ENCODE measurements at places on chromosomes 16 and 17. TPM values are rescaled to one million over a fixed set of nuclear protein-coding genes. Genes with fewer than 3 reads are reported as not detected.

DNA sequence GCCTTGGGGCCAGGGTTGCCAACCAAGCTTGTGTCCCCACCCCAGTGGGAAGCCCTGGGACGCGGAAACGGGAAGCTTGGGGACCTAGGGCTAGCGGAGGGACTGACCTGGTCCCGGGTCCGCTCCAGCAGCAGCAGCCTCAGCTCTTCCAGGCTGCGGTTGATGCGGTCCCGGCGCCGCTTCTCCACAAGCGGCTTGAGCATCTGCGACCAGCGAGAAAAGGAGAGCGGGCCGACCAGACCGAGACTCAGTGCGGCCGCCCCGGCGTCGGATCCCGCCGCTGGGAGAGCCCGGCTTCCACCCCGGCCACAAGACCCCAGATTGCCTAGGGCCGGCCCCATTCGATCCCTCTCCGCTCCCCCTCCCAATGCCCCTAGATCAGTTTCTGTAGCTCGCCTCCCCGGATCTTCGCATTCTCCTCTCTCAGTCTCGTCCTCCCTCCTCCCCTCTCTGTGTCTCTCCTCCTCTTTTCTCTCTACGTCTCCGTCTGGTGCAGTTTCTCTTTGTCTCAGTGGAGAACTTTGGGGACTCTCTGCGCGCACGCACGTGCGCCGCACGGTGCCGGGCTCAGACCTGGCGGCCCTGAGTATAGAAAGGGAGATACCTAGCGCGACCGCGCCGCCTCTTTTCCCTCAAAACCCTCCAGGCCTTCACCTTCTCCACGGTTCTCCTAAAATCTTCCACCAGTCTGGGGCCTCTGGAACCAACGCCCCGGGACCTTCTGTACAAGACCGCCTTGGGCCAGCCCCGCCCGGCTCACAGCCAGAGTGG is 797 bp downstream of the HES7 start:
- DNase-seq, result no peak

Gene MMP25
- total RNA-seq, result not detected

GRCh38 chr17:10899281-10899680 is 61.4 kb upstream of the PIRT start:
- DNase-seq, result no peak

DNA sequence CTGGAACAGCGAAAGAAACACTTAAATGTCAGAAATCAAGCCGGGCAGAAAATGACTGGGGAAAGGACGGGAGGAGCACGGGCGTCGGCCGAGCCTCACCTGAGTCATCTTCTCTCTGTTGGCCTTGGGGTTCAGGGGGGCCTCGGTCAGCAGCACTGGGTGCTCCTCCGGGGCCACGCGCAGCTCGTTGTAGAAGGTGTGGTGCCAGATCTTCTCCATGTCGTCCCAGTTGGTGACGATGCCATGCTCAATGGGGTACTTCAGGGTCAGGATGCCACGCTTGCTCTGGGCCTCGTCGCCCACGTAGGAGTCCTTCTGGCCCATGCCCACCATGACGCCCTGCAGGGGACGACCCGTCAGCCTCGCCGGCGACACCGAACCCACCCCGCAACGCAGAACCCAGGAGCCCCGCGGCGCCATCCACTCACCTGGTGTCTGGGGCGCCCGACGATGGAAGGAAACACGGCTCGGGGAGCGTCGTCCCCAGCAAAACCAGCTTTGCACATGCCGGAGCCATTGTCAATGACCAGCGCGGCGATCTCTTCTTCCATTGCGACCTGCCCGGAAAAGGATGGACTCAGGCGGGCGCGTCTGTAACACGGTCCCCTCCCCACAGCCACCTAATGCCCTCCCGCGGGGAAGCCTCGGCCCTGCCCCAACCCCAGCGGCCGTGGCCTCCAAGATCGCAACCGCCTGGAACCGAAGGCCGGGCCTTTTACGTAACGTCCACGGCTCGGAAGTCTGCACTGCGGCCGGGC is 616 bp downstream of the ACTG1 start:
- DNase-seq, result peak; percentile 91

DNA sequence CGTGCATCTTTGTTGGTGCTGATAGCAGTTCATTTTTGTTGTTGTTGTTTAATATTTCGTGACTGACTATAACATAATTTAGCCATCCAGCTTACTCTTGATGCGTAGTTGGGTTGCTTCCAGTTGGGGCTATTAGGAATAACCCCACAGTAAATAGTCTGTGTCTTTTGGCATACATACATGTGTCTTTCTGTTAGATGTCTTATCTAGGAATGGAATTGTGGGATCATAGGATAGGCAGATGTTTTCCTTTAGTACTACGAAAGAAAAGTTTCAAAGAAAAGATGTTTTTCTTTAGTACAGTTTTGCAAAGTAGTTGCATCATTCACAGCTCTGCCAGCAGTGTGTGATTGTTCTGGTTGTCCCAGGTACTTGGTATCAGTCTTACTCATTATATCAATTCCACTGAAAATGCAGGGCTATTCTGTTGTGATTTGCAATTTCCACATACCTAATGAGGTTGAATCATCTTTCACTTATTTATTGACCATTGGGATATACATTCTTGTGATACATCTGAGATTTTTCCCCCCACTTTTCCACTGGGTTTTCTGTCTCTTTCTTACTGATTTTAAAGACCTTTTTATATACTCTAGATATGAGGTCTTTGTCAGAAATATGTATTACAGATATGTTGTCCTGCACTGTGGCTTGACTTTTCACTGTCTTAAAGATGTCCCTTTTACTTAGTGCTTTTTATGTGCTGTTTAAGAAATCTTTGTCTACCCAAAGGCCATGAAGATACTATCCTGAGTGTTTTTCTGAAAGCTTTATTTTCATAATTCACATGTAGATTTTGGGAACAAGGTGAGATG is 173.3 kb downstream of the MRTFB start:
- no peak for DNase-seq

GRCh38 chr17:11645426-11645825 is 47.2 kb downstream of the DNAH9 start:
- DNase-seq, result no peak

DNA sequence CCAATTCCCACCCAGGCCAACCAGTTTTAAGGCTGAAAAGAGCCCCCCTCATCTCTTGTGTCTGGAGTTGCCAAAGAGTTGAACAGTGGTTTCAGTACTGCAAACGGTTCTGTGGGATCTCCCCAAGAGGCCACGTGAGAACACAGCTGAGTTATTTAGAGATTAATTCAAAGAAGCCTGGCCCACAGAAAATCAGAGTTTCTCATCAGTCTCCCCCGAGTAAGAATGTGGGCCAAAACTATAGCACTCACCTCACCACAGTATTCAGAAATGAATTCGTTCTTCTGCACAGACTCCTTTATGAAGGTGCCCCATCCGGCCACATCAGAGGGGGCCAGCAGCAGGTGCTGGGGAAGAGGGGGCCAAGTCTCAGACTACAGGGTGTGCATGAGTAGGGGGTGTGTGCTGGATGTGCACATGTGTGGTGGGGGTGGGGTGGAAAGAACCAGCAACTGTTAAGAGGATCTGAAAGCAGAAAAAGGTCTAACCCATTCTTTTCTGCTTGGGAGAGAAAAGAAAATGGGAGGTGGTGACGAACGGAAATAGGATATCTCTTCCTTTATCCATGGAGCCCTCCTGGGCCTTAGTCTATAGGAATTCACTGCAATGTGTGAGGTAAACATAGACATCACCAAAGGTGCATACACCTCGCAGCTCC is 22.6 kb downstream of the CNTNAP1 start:
- no peak for DNase-seq

DNA sequence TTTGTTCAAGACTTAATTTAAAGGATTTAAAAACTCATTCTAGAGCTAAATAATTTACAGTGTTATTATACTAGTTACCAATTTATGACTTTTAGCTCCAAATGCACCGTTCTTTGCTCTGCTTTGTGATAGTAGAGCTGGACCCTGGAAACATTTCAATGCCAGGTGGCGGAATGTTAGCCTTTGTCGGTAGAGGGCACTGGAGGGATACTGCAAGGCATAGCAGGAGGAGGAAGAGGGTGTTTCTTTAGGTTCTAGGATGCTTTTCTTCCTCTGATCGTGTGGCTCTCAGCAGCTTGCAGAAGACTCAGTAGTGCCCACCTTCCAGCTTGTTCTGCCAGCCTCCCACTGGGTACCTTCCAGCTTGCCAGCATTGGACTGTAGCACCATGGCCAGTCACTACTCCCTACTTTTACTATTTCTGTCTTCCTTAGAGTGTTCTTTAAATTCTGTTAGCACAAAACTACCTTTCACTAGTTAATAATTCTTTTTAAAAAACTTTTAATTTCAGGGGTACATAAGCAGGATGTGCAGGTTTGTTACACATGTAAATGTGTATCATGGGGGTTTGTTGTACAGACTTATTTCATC is 325.3 kb downstream of the UTP18 start:
- DNase-seq, result no peak

- DNase-seq, result no peak
These were observed 934 bp upstream of the AOC2 start for GRCh38 chr17:42843358-42843934.

Data from chondrocyte (in vitro differentiated cells).